Left renal pelvis (tissue), 4 donors: ENCODE measurements at places on chromosomes 2 and 18. TPM values are rescaled to one million over a fixed set of nuclear protein-coding genes. Genes with fewer than 3 reads are reported as not detected.

The CABYR gene
- polyA plus RNA-seq = 6.4 TPM

The FAM124B gene
- polyA plus RNA-seq = 2.1 TPM

The BMP10 gene
- polyA plus RNA-seq = not detected

The UGT1A4 gene
- not detected for polyA plus RNA-seq

The DPP10 gene
- 13.9 TPM for polyA plus RNA-seq

The SLC35F5 gene
- polyA plus RNA-seq = 122 TPM

The BCL11A gene
- polyA plus RNA-seq = 11.8 TPM

GRCh38 chr2:33530690-33531548, 54.5 kb downstream of the RASGRP3 start:
- no peak for DNase-seq

DNA sequence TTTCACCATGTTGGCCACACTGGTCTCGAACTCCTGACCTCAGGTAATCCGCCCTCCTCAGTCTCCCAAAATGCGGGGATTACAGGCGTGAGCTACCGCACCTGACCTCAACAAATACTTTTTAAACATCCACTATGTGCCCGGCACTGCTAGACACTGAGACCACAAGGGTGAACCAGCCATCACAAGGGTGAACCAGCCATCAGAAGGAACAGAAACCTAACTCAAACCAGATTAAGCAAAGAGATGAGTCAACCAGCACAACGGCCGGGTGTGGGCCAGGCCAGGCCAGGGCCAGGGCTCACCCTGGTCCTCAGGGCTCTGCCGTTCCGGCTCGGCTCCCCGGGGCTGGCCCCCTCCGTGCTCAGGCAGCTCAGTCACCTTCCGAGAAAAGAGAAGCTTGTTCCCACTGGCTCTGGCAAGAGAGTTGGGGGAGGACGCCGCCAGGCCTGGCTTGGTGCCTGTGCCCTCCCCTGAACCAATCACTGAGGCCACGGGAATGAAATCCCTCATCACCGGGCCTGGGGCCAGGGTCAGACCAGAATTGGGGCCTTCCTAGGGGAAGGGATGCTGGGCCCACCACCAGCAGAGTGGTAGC, 4.4 kb downstream of the TEX44 start:
- DNase-seq = no peak

DNA sequence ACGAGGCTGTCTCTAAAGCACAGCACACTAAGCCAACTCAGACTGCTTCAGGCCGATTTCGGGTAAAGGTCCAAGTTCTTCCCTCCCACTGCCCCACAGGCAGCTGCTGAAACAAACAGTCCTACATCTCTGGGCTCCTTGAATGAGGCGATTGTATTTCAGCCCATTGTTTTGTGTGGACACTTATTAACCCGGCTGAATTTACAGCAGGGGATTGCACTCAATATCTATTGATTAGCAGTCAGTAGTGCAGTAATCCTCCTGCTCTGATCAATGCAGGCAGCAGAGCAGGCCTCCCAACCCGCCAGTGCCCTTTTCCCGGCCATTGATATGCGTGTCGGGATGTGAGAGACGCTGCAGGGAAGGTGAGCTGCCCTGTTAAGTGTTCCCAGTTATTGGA, 330.1 kb downstream of the CMPK2 start:
- no peak for DNase-seq

DNA sequence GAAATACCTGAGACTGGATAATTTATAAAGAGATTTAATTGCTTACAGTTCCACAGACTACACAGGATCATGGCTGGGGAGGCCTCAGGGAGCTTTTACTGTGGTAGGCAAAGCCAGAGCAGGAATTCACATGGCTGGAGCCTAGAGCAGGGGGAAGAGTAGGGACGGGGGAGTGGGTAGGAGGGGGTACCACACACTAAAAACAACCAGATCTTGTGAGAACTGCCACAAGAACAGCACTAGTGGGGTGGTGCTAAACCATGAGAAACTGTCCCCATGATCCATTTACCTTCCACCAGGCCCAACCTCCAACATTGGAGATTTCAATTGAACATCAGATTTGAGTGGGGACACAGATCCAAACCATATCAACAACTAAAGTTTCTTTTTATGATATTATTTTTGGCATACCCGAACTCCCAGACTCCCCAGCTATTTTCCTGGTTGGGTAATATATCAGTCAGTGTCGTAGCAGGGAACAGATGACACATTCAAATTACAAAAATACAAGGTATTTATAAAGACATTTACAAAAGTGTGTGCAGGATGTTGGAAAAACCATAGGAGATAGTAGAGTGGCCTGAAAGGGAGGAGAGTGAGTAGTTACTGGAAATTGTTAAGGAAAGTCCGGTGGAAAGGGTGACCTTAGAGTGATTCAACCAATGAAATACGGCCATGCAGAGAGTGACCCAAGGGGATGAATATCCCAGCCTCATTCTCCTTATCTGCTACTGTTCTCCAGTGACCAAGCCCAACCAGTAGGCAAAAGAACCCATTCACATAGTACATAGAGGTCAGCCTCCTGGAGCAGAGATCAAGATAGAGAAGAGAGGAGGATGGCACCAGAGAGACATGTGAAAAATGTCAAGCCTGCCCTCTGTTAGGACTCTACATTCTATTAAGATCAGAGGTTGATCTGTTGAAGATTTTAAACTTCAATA, 8.8 kb downstream of the RPL37A start:
- no peak for DNase-seq

DNA sequence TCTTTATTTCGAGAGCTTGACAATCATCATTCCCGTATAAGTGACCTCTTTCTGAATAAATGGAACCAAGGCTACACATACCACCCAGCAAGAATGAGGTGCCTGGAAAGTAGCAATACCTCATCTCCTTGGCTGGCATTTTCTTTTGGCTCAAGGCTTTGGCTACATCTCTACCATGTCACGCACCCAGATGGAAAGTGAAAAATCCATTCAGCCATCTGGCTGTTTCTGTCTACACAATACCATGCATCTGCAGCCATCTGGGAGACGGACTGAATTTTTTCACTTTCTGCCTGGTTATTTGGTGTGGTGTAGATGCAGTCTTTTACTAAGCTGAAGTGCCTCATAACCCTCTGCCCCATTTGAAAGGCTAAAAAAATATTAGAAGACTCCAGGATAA, 566.9 kb downstream of the BCL11A start:
- DNase-seq = no peak

DNA sequence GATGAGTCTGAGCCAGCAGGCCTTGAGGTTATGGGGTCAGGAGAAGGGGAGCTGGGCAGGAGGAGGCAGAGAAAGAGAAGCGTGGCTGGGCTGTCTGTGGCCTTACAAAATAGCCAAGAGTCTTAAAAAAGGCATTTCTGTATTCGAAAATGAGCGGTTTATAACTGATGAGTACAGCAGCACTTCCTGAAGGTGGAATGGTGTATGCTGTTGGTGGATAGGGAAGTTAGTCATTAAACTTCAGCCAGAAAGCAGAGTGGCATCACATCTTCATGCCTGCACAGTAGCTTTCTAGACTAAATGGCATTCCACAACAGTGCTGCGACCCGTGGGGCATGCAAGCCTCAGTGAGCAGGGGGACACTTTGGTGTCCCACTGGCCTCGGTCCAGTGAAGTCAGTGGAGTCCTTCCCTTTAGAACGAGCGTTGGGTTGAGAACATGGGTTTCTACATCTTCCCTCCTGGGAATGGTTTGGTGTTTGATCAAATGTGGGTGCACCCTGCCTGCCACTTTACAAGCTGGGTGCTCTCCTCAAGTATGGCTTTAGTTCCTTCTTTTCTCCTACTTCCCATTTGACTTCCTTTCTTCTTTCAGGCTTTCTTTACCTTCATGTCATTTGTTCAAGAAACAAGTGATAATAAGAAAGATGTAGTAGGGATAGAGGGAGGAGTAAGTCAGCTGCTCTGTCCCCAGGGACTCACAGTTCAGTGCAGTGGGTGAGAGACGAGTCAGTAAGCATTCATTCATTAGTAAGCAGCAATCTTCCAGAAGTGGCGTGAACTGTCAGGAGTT, 96.3 kb downstream of the ARMC9 start:
- no peak for DNase-seq

DNA sequence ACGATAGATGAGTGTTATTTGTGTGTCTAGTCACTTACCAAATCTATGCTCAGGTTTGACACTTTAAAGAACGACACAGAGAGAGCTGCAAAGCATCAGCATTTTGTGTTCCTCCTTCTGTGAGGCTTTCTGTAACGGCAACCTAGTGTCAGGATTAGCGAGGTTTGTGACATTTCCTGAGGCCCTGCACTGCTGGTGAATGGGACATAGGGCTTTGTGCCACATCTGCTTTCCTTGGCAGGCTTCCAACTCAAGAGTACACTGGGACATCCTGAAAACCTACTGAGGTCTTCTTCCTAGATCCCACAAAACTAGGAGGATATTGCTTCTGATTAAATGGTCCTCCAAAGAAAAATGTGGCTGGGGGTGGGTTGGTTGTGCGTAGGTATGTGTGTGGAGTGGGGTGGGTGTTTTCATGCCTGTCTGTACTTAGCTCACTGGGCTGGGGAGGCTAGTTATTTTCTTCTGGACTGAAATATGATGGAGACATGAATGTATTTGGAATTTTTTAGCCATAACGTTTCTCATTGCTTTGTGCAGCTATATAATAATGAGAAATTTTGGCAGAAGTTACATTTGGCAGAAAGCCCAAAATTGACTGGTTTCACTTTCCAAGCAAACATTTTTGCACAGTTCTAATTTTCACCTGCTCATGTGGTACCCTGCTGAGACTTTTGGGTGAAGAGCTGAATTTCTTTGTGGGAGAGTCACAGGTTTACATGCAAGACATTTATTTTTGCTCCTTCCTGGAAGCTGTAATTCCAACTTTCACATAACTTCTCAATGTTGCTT, 308.4 kb downstream of the XIRP2 start:
- DNase-seq = no peak

DNA sequence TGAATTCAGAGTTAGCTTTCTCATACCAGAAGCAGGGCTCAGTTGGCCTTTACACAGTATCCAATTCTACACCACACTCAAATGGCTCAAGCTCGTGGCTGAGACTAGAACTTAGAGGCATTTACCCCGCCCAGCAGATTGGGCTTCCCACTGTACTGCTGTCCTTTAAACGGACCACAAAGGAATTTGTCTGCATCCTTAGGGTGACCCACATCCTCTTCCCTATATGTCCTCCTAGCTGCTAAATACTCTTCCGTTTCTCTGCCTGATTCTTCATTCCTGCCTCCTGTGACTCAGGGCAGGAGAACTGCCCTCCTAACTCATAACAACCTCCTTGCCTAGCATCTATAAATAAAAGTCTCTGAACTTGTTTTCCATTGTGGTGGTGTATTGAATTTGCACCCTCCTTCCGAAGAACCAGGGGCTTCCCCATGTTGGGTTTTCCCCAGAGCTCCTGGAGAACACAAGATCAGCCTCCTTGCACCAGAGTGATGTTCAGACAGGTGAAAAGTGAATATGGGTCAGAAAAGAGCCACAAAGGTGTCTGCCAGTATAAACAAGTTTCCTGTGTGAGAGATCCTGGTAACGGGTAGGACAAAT, 32.0 kb upstream of the MC4R start:
- no peak for DNase-seq

DNA sequence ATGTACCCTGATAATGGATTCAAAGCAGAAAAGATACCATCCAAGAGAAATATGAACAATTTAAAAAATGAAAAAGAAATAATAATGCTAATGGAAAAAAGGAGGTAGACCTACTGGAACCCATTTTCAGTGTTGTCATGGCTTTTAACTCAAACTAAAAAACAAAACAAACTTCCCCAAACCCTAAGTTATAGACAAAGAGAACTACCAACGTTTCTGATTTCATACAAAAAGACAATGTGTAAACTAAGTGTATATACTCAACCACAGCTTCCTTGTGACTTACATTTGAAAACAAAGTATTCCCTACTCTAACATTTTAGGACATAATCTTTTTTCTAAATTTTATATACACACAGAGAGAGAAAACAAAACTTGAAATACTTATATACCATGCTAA, 45.9 kb downstream of the ACVR1 start:
- no peak for DNase-seq

- no peak for DNase-seq
Observed at GRCh38 chr2:96537066-96537733, 648 bp downstream of the ARID5A start.

DNA sequence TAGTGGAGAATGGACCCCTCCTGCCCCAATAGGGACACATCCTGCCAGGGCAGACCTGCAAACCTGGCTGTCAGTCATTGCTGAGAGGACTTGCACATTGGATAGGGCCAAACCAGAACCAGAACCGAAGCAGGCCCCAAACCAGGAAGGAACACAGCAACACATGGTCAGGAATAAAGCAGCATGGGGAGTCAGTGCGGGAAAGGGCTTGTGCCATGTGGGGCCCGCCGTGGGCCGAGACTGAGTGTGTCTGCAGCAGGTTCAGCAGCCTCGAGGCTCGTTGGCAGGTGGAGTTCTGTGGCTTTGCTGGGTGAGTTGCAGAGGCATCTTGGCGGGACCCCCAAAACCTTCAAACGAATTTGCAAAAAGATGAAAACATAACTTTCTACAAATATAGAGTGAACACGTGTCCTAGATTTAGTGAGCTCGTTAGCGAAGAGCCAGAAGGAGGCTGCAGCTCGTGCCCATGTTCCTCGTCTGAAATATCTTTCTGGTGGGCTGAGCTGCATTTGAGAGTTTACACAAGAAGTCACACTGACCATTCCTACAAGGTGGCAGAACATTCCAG, 44.9 kb upstream of the LDLRAD4 start:
- no peak for DNase-seq

GRCh38 chr2:29017716-29018435, 36.8 kb downstream of the TOGARAM2 start:
- no peak for DNase-seq

DNA sequence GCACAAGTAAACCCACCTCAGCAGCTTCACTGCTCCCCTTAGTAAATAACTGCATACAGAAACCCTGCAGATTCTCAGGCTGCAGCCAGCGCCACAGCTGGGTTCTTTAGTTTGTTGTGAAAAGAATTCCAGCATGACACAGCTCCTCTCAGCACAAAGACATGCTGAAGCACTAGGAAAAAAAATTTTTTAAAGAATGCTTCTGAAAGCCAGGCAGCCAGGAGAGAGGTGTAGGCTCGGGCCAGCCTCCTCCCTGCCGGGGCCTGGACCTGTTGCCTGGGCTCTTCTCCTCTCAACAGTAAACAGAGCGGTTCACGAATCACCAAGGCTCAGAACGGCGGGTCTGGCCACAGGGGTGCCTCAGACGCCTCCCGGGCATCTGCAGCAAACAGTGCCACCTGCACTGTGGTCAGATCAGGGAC, 95.7 kb upstream of the POU3F3 start:
- DNase-seq = no peak

DNA sequence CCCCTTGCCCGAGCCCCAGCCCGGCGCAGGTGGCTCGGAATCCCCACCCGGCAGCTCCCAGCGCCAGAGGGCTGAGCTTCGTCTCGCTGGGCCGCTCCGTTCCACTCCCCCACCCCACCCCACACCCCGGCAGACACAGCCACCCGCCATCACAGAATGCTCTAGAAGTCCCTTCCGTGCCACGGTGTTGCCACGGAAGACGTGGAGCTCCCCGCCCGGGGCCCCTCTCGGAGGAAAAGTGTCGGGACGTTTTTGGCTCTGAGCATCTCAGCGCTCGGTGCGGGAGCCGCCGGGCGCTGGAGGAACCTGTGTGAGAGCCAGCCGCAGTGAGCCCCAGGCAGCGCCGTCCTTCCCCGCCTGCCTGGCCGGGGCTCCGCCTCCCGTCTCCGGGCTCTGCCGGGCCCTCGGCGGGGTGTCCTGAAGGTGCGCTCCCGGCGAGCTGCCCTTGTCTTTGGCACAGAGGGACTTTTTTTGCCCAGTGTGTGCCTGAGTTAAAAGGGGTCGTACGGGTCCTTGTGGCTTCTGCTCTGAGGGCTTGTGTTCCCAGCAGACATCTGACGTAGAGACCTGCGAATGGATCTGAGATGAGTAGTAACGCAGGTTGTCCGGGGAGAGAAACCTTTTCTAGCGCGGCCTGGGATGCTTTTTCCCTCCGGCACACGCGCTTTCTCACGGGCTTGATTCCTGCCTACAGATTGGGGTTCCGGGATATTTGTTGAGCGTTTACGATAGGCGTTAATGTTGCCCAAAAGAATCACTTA, 1.8 kb downstream of the ZCCHC2 start:
- no peak for DNase-seq
